ENCODE measurements at places on chromosomes 1 and 21.

GRCh38 chr21:33151941-33152731 is 77.6 kb upstream of the IFNAR2 start:
- DNase-seq: no peak

GRCh38 chr1:21297975-21298374 is 7.7 kb upstream of the ECE1 start:
- DNase-seq: peak; percentile 64

DNA sequence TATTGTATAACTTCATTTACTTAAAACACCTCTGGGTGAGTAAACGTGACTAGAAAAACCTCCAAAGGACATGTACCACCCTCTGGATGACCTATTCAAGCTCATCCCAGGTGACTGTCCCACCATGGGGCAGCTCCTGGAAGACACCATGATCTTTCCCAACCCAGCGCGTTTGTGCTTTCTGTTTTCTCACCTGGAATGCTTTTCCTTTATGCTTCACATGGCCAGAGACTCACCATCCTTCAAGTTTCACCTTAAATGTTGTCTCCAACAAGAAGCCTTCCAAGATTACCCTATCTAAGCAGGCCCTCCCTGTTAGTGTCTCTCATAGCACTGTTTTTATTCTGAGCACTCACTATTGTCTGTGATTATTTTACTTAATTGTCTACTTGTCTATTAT is 11.1 kb downstream of the CYP4B1 start:
- DNase-seq: no peak

GRCh38 chr1:6998267-6998666 is 213.0 kb downstream of the CAMTA1 start:
- no peak for DNase-seq

DNA sequence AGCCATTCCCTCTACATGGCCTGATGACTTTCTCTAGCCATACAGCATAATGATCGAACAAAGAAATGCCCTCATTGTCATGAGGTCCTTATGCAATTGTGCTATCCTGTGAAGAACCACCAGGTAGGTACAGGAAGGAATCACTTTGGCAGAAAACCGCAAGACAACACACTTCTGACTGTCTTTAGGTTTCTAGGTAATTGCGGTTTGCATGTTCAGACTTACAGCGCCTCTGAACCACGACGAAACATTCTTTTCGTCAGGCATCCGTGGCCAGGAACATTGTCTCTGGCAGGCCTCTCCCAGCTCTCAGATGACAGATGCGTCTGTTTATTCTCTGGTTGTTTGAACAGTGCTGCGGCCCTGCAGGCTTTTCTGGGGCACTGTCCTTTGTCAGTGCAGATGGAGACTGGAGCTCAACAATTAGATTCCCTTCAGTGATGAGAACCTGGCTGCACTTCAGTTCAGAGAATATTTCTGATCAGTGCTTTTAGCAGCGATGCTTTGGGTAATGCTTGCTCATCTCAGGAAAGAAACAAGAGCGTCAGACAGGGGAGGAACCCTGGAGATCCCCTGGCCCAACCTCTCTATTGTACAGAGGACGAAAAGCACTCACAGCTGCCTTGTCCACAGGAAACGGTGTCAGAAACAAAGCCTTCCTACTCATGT is 63.4 kb downstream of the B3GALT5 start:
- peak; percentile 67 for DNase-seq

GRCh38 chr1:89962742-89963075 is 32.2 kb upstream of the ZNF326 start:
- no peak for DNase-seq

GRCh38 chr21:46138383-46138970 is 16.9 kb downstream of the FTCD start:
- no peak for DNase-seq

- peak; percentile 21 for DNase-seq
Observed at GRCh38 chr1:207787776-207788175, 35.9 kb downstream of the CD46 start.

DNA sequence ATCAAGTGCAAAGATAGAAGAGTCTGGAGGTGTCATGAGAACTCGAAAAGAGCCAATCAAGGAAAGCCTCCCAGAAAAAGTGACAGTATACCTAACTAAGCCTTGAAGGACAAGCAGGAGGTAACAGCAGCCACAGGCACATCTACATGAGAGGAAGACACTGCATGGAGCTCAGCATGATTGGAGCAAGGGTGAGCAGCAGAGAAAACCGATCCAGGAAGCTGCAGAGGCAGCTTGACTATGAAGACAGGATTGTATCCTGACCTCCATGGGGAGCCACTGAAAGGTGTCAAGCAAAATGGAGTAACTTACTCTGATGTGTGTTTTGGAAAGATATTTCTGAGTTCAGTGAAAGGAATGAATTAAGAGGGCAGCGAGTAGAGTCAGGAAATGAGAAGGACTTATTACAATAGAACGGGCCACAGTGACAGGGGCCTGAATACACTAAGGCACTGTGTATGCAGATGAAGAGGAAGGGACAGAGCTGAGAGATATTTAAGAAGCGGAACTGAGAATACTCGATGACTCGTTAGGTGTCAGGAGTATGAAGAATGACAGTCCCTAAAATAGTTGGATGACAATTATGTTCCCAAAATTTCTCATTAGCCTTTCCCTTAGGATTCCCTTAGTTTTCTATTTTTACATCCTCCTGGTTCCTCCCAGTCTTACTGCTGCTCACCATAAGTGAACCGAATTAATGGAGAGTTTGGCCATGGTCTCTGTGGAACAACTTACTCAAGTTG is 139.3 kb upstream of the NFIA start:
- no peak for DNase-seq

DNA sequence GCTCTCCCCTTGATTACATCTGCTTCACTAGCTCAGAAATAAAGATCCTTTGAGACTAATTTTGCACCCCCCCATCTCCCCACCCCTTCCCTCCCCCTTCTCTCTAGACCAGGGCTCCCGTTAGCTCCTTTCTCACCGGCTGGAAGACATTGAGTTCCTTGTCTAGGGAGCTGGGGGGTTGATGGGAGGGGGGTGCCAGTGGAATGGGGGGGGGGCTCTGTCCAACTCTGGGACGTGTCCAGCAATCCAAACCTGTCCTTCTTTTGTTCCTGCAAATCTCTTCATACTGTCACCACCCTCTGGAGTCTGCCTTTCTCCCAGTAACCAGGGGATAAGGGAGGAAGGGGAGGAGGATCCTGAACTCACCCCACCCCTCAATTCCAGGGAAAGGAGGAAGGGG is 61.9 kb downstream of the RHBG start:
- no peak for DNase-seq

DNA sequence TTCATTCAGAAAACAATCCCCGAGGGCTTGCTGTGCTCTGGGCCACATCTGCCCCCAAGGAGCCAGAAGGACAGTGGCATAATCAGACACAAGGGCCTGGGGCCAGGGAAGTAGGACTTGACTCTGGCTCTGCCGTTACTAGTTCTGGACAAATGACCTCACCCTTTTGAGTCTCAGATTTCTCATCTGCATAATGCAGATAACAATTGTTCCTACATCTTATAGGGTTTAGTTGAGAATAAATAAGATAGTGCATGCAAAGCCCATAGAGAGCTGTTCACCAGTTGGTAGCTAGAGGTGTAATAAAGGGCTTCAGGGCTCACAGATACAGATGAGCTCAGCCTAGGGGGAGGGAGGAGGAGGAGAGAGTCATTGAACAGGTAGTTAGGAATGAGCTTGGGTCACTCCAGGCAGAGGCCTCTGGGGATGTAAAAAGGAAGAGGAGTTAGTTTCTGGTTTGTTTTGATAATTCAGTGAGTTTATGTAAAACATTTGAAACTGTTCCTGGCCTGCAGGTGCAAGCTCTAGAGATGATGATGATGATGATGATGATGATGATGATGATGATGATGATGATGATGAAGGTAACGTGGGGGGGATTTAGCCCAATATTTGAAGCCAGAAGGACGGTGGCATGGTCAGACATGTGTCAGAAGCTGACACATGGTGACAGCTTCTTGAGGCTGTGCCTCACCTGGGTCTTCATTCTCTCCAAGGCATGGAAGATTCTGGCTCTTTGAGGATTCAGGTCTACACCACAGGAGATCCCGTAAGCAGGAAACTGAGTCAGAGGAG is 858 bp downstream of the LACTBL1 start:
- DNase-seq: peak; percentile 35

GRCh38 chr1:68225781-68226180 is 6.5 kb downstream of the WLS start:
- DNase-seq: no peak

- no peak for DNase-seq
Observed at GRCh38 chr1:181659321-181659957, 176.1 kb downstream of the CACNA1E start.

DNA sequence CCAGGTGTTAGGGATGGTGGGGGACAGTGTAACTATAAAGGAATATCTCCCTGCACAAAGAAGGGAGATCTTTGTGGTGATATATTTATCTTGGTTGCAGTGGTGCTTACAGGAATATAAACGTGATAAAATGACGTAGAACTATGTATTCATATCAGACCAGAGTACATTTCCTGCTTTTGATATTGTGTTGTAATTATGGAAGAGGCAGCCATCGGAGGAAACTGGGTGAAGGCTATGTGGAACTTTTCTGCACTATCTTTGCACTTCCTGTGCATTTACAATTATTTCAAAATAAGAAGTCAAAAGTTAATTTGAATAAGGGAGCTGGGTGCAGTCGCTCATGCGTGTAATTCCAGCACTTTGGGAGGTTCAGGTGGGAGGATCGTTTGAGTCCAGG is 37.6 kb downstream of the NDUFS5 start:
- no peak for DNase-seq

- peak; percentile 30 for DNase-seq
Observed at GRCh38 chr21:15495965-15496364, 233.8 kb upstream of the USP25 start.

DNA sequence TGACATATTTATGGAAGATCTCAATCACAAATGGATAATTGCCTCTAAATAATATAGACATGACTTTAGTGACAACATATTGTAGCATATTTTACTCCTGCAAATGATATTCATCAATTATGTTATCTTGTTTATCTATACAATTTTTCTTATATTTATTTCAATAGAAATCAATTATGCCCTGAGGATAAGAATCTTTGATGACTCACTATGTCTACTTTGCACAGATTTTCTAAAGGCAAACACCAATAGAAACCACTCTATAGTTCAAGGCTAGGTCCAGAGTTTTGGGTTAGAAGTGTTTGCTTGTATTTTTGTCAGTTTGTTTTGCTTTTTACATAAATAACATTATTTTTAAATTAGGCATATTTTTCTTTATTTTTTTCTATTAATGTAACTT is 879.0 kb downstream of the LTN1 start:
- DNase-seq: no peak

GRCh38 chr1:187491082-187491720 is 662.5 kb downstream of the PLA2G4A start:
- DNase-seq: peak; percentile 80

GRCh38 chr1:56715156-56715555 is 70.0 kb downstream of the PRKAA2 start:
- peak; percentile 6 for DNase-seq

DNA sequence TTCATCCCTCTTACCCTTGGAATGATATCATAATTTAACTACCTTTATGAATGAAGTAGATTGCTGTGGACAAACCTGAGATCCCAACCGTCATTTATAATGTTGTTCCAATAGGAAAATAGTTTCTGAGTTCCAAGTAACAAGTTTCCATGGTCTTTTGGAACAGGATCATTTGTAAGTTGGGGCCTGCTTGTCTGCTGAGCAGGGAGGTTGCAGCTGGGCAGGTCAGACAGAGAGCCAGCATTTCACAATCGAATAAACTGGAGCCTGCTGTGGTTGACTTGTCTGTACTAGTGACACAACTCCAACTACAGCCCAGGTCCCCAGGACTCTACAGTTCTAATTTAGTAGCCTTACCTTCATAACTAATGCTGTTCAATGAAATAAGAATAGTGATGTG is 18.6 kb upstream of the RALGPS2 start:
- peak; percentile 91 for DNase-seq

DNA sequence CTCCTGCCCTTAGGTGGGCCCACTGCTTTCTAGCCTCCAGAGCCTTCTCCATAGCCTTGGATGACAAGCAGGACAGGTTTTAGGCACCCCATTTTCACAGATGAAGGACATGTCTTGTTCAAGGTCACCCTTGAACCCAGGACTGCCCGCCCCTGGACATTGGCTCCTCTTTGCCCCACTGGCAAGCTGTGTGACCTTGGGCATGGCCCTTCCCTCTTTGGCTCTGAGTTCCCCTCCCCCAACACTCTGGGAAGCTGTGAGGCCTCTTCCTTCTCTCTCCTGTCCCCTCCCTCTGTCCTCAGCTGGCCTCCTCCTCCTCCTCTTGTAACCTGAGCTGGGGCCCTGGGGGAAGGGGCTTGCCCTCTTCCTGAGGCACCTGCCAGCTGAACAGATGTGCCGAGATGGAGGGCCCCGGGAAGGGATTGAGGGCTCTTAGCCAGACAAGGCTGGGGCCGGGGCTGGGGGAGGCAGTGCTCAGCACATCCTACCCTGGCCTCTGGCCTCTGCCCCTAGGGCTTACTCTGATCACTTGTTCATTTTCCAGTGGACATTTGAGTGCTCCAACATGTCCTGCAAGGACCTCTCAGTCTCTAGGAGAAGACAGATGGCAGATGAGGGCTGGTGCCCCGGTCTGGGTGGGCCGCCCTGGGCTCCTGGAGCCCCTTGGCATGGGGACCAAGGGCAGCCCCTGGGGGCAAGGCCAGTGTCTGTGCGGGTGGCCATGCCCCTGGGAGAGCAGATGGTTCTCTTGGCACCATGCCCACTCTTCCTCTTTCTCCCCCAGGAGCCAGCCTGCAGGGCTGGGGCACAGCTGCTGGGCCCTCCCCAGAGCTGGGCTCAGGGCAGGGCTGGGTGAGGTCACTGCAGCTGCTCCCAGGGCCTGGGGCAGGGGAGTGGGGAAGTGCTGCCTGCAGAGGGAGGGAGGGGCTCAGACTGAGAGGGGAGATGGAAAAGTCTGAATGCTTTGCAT is 10.7 kb downstream of the FOXO6 start:
- no peak for DNase-seq

DNA sequence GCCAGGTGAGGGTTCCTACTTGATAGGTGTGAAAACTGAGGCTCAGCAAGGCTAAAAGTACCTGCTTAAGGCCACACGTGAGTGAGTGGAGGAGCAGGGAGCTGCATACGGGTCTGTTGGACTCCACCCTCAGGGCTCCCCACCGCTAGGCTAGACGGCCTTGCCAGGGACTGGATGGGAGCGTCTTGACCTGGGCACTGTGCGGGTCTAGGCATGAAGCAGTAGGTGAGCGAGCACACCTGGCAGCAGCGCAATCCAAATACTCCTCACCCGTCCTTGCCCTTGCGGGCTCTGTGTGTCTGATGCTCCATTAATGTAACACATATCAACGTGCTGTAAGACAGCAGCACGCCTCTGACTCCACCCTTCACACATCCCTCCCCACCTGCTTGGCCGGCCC is 94.0 kb downstream of the LACTBL1 start:
- DNase-seq: no peak

GRCh38 chr1:101835988-101836387 is 160.7 kb downstream of the OLFM3 start:
- DNase-seq: no peak

GRCh38 chr1:96722958-96723357 is 1.4 kb downstream of the PTBP2 start:
- DNase-seq: no peak

DNA sequence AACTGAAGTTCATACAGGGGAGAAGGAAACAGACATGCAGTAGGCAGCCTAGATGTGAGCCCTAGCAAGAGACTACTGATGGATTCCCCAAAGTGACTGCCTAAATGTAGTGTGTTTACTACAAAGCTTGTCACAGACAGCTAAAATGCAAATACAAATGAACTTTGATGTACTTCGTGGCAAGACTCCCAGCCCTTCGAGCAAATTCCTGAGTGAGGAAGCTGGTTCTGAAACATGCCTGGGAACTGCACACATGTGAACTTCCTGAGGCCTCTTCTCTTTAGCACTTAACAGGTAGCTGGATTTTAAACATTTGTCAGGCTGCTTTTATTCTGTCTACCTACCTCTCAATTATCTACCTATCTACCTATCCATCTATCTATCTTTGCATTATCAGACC is 6.7 kb upstream of the IRF2BP2 start:
- peak; percentile 66 for DNase-seq

Data from choroid plexus epithelial cell (primary cell).